ENCODE measurements at places on chromosomes 1 and 21. TPM values are rescaled to one million over a fixed set of nuclear protein-coding genes. Genes with fewer than 3 reads are reported as not detected.

The RASSF5 gene
- 1.4 TPM for total RNA-seq

GRCh38 chr1:228990906-228991569 lies 255.8 kb downstream of the RHOU start:
- peaks cover 17% of the 10 kb centered on the region for H3K27me3 ChIP-seq
- no peak overlapping the region for H3K27ac ChIP-seq
- no peaks in the 10 kb centered on the region for H3K36me3 ChIP-seq
- DNase-seq, result no peak

GRCh38 chr1:60035921-60036320 lies 37.6 kb downstream of the C1orf87 start:
- no peak overlapping the region for H3K4me3 ChIP-seq
- no peaks in the 10 kb centered on the region for H3K36me3 ChIP-seq
- DNase-seq, result no peak
- H3K27ac ChIP-seq, result no peak overlapping the region
- no peaks in the 10 kb centered on the region for H3K27me3 ChIP-seq

GRCh38 chr1:202187041-202187671 lies 6.4 kb upstream of the LGR6 start:
- H3K27ac ChIP-seq, result peak overlapping the region; percentile 57
- no peak overlapping the region for H3K4me3 ChIP-seq
- peaks cover 14% of the 10 kb centered on the region for H3K4me1 ChIP-seq

DNA sequence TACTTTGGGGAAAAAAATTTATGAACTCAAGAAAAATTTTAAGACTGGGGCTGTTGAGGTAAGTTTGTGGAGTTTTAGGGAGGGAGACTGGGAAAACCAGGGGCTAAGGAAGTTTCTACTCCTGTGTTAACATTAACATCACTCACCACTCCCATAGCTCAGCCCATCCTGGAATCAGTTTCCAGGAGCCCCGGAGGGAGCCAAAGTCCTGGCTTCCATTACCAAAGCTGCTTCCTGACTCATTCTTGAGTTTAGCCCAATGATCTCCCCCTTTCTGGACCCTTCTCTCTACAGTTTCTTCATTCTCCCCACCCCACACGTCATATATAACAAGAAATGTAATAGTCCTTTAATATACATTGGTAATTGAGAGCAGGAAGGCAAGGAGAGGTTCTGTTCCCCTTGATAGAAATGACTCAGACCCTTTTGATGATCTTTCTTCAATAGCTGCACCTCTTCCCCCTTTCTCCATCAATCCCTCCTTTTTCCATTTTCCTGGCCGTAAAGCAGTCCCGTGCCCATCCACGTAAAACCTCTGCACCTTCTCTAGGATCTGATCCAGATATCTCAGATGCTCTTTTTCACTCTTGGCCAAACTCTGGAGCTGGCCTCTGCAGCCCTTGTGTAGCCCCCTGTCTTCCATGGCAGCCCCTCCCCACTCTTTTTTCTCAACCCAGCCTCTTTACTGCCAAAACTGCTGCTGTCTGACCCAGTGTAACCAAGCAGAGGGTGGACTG lies 4.6 kb upstream of the PIAS3 start:
- H3K4me1 ChIP-seq, result peaks cover under 1% of the 10 kb centered on the region
- H3K36me3 ChIP-seq, result no peaks in the 10 kb centered on the region
- H3K4me3 ChIP-seq, result peak overlapping the region; percentile 41
- DNase-seq, result no peak
